Cardiac septum (tissue), 1 donor: ENCODE measurements at places on chromosomes 2 and 18. TPM values are rescaled to one million over a fixed set of nuclear protein-coding genes. Genes with fewer than 3 reads are reported as not detected.

DNA sequence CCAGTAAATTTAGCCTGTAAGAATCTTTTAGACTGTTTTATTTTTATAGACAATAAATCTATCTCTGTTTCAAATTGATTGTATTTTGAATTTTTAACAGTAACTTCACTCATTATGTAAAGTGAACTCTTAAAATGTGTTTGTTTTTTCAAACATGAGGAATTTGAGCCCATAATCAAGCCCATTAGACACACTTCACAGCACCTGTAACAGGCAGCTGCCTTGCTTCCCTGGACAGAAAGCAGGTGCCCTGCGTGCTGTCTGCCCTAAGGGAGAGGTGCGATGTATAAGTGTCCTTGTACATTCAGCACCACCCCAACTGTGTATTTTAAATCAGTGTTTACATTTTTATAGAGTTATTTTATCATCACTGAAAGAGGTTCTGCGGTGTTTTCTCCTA lies 186.5 kb upstream of the TPO start:
- DNase-seq, result no peak

- DNase-seq, result no peak
Observed at GRCh38 chr2:100647709-100648108, 84.9 kb downstream of the PDCL3 start.

GRCh38 chr2:205463466-205464025 lies 218.8 kb upstream of the NRP2 start:
- DNase-seq, result no peak

- DNase-seq, result no peak
Observed at GRCh38 chr2:29583548-29584156, 337.7 kb downstream of the ALK start.

- no peak for DNase-seq
Observed at GRCh38 chr2:236180831-236181453, 12.8 kb upstream of the GBX2 start.

- DNase-seq, result no peak
Observed at GRCh38 chr2:233980955-233981561, 63.9 kb downstream of the TRPM8 start.

- no peak for DNase-seq
Observed at GRCh38 chr2:165868211-165868610, 74.2 kb upstream of the GALNT3 start.

DNA sequence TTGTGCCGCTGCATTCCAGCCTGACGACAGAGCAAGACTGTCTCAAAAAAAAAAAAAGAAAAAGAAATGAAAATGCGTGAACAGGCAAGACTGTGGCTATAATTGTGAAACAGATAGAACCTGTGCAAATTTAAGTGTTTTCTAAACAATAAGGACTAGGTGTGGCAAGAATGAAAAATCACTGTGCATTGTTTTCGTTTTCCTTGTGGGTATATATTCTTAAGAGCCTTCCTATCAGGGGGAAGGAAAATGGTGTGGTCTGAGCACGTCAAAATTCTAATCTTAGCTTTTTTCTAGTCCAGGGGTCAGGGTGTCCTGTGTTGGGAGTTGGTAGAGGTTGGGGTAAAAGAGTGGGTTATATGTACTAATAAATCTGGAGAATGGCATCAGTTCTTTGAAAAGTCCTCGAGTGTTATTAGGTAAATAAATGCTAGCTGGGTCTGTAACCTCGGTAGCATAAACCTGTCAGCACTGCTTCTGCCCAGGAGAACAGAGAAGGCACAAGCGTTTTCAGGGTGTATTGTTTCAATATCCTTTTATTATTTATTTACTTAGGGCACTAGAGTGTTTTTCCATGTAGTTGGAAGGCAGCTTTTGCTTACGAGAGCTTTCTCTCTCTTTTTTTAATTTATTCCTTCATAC lies 11.6 kb downstream of the ATP6V1C2 start:
- no peak for DNase-seq

GRCh38 chr2:101617188-101617587 lies 80.3 kb upstream of the MAP4K4 start:
- DNase-seq, result no peak

Gene SAG
- not detected for total RNA-seq

Gene DSEL
- total RNA-seq, result 3.4 TPM

Gene CXCR1
- total RNA-seq, result 1.9 TPM

Gene PRKAG3
- total RNA-seq, result 0.13 TPM

Gene PPP1R1C
- total RNA-seq, result 29.6 TPM

Gene FLACC1
- total RNA-seq, result 12.0 TPM

Gene RNF152
- total RNA-seq, result 10.2 TPM
